Amniotic epithelial cell (primary cell): ENCODE measurements at places on chromosomes 12 and 14.

GRCh38 chr12:119826661-119827445, 50.3 kb downstream of the CIT start:
- no peak for DNase-seq

DNA sequence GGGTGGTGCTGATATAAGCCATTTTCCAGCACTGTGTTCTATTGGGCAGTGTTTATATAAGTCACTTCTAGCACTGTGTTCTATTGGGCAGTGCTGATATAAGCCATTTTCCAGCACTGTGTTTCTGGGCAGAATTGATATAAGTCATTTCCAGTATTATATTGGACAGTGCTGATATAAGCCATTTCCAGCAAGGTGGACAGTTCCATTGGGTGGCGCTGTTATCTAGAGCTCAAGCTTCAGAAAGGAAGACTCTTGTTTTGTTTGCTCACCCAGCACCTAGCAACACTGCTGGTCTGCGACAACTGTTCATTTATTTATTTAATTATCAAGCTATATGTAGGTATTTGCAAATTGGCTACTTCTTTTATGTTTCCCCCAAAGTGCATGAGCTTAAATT, 690.3 kb downstream of the AACS start:
- no peak for DNase-seq

DNA sequence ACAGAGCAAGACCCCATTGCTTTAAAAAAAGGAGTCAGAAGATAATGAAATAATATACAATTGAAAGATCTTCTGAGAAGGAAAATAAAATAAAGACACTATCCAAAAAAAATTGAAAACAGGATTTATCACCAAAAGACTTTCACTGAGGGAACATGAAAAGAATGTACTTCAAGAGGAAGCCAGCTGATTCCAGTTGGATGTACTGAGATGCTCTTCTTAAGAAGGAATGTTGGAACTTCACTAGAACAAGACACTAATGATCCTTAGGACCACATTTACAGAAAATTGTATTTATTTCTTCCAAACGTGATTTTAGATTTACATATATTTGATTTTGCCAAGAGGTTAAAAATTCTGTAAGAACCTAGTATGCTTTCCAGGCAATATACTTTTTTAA, 65.6 kb upstream of the CNOT2 start:
- no peak for DNase-seq

DNA sequence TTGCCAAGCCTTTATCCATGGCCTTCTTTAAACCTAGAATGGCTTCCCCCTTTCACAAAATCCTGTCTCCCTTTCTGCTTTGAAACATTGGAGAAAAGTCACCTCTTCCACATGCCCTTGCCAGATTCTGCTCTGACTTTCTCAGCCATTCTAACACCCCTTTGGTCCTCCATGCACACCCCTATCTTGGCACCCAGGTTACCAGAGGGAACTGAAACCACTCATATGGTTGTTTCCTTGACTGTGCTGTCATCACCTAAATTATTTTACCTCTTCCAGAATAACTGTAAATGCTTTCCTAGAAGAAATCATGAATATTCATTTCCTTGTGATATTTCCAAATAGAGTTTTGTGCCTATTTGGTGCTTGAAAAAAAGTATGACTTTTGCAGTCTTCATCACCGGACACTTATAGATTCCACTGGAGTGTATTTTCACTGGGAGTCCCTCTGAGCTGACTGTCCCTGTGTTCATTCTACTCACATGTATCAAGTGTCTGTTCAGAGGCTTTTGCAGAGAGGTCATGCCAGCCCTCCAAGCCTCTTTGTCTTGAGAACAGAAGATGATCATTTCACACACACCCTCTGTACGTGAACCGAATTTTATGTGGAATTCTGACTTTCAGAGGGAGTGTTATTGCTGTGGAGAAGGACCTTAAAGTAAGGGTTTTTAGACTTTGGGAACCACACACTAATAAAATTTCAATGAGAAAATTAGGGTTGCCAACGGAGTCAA, 74.1 kb downstream of the PLXNC1 start:
- no peak for DNase-seq

DNA sequence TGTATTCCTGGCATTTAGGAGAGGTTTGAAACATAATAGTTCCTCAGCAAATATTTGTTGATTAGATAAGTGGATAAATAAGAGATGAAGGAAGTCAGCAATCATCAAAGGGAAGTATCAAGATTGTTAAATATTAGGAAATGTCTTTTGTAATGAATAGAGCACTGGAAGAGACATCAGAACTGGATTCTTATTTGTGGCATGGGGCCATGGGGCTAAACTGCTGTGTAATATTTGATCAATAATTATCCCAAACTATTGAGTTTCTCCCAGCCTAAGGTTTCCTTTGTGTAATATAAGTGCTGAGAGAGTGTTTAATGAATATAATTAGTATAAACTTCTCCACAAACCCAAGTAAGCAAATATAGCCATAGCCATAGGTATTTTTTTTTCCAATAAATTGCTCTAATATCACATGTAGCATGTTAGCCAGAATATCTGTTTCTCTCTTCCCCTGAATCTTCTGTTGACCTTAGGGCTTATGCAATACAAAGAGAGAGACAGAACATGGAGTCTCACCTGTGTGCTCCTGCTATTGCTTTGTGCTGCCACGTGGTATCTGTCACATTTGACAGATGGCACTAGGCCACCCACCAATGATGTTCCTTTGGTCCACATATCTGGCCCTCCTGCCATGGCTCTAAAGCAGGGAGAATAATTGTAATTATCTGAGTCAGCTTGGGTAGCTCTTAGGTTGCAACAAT, 658.7 kb downstream of the SOX5 start:
- DNase-seq = no peak

- DNase-seq = peak; percentile 51
These were observed 9.4 kb upstream of the ZNF740 start for GRCh38 chr12:53170876-53171724.

DNA sequence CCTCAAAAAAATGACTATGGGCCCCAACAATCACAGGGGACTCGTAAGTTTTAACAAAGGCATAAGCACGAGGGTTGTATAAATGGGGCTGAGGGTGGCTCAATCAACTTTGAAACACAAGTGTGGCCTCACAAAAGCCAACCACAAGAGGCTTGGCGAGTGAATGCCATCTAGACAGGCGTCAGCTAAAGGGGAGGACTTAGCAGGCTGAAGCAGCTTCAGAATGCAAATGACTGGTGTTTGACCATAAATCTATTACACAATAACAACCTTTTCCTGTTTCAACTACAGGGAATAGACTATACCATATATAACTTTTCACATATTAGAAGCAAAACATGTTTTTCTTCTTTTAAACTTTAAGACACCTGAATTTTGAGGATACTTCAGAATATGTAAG, 777.9 kb downstream of the FSCB start:
- peak; percentile 1 for DNase-seq

DNA sequence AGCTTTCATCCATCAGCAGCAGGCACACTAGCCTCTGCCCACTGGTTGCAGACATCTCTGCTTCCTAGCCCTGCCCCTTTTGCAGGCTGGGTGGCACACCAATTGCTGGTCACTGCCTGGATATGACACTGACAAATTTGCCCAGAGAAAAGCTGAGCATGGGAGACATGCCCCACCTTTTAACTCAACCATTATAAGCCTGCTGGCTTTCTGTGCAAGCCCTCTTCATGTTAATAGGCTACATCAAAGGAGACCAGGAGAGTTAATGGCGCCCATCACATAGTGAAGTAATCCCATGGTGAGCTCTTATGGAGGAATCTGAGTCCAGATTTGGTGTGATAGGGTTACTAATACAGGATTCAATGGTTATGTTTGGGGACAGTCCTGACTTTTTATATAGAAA, 139.2 kb downstream of the KICS2 start:
- DNase-seq = no peak

GRCh38 chr14:46381674-46382073, 269.9 kb downstream of the RPL10L start:
- DNase-seq = no peak

DNA sequence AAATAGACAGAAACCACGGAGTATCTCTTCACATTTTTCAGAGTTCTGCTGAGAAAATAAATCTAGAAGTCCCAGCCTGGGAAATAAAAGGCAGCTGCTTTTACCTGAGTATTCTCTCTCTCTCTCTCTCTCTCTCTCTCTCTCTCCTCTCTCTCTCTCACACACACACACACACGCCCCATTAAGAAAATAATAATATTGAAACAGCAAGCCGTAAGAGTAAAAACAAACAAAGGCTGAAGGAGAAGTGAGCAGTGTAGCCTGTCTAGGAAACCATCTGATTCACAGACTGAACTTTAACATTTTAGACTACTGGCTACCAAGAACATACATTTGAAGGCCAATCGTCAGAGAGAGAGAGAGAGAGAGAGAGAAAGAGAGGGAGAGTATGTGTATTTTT, 8.4 kb downstream of the PTHLH start:
- no peak for DNase-seq

GRCh38 chr14:20676072-20676471, 8.3 kb upstream of the RNASE4 start:
- DNase-seq = no peak
